ENCODE measurements at places on chromosomes 11 and 22. TPM values are rescaled to one million over a fixed set of nuclear protein-coding genes. Genes with fewer than 3 reads are reported as not detected.

- peak overlapping the region; percentile 72 for H3K27ac ChIP-seq
- peak; percentile 80 for DNase-seq
- H3K27me3 ChIP-seq, result no peaks in the 10 kb centered on the region
- peaks cover 13% of the 10 kb centered on the region for H3K4me1 ChIP-seq
Observed at GRCh38 chr11:133934599-133935550, 21.9 kb downstream of the IGSF9B start.

The BIK gene
- total RNA-seq, result 37.9 TPM

The EMID1 gene
- total RNA-seq, result 2.4 TPM

GRCh38 chr11:125948278-125949051, 2.6 kb downstream of the VSIG10L2 start:
- H3K27ac ChIP-seq, result no peak overlapping the region
- no peak overlapping the region for H3K4me3 ChIP-seq
- H3K27me3 ChIP-seq, result peaks cover 12% of the 10 kb centered on the region
- DNase-seq, result no peak
- H3K36me3 ChIP-seq, result no peaks in the 10 kb centered on the region

The OR52I2 gene
- total RNA-seq, result not detected

GRCh38 chr11:39011797-39012196, 2413.8 kb upstream of the RAG2 start:
- H3K36me3 ChIP-seq, result no peaks in the 10 kb centered on the region
- no peak overlapping the region for H3K4me3 ChIP-seq
- no peak for DNase-seq
- no peak overlapping the region for H3K27ac ChIP-seq
- H3K4me1 ChIP-seq, result no peaks in the 10 kb centered on the region

GRCh38 chr22:19840955-19841640, 13.6 kb downstream of the GNB1L start:
- H3K4me1 ChIP-seq, result peaks cover 30% of the 10 kb centered on the region
- no peak overlapping the region for H3K27ac ChIP-seq
- H3K4me3 ChIP-seq, result no peak overlapping the region
- no peaks in the 10 kb centered on the region for H3K27me3 ChIP-seq
- peaks cover 13% of the 10 kb centered on the region for H3K36me3 ChIP-seq

GRCh38 chr11:96097844-96098421, 174.0 kb upstream of the MTMR2 start:
- peak overlapping the region; percentile 54 for H3K4me3 ChIP-seq
- peaks cover 45% of the 10 kb centered on the region for H3K4me1 ChIP-seq
- H3K36me3 ChIP-seq, result peaks cover 20% of the 10 kb centered on the region
- H3K27me3 ChIP-seq, result no peaks in the 10 kb centered on the region
- H3K27ac ChIP-seq, result peak overlapping the region; percentile 90

The RDX gene
- total RNA-seq, result 71.8 TPM

- H3K27me3 ChIP-seq, result no peaks in the 10 kb centered on the region
- DNase-seq, result no peak
- peaks cover 19% of the 10 kb centered on the region for H3K4me1 ChIP-seq
- H3K4me3 ChIP-seq, result no peak overlapping the region
- no peaks in the 10 kb centered on the region for H3K36me3 ChIP-seq
Observed at GRCh38 chr11:118841469-118842242, 42.0 kb upstream of the CXCR5 start.

- no peak overlapping the region for H3K4me3 ChIP-seq
- H3K27me3 ChIP-seq, result peaks cover 34% of the 10 kb centered on the region
- no peak for DNase-seq
- no peak overlapping the region for H3K27ac ChIP-seq
- H3K4me1 ChIP-seq, result no peaks in the 10 kb centered on the region
Observed at GRCh38 chr11:134514354-134514951, 102.4 kb upstream of the B3GAT1 start.

DNA sequence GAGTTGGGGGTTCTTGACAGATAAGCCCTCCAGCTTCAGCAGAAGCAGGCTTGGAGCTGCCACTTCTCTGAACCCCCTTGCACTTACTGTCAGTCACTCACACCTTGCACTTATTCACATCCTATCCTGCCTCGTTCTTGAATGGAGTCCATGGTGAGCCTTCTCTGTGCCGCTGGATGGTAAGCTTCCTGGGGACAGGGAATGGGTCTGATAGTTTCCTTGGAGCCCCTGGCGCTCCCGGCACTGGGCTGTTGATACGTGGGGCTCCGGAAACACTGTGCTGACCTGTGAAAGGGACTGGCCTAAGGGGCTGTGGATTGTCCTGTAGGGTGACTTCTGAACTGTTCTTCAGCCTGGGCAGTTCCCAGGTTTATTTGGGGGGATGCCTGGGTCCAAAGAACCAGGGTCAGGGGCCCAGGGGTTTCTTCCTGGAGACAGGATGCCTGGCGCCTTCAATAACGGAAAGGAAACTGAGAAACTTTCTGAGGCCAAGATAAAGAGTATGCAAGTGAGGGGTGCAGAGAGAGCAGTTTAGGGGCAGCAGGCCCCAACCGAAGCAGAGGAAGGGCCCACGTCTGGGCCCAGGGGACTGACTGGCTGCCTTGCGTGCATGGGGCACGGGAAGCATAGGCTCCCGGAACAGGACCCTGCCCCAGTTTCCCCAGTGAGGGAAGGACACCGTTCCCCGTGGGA, 709 bp upstream of the ST3GAL4 start:
- H3K4me3 ChIP-seq, result peak overlapping the region; percentile 89
- no peaks in the 10 kb centered on the region for H3K27me3 ChIP-seq
- H3K4me1 ChIP-seq, result peaks cover 24% of the 10 kb centered on the region
- peaks cover 30% of the 10 kb centered on the region for H3K36me3 ChIP-seq

- peaks cover 4% of the 10 kb centered on the region for H3K36me3 ChIP-seq
- H3K27me3 ChIP-seq, result peaks cover 89% of the 10 kb centered on the region
- no peak overlapping the region for H3K4me3 ChIP-seq
- H3K27ac ChIP-seq, result no peak overlapping the region
- DNase-seq, result no peak
Observed at GRCh38 chr11:75236062-75236461, 4.5 kb upstream of the TPBGL start.

- no peaks in the 10 kb centered on the region for H3K27me3 ChIP-seq
- DNase-seq, result no peak
- no peak overlapping the region for H3K4me3 ChIP-seq
- H3K4me1 ChIP-seq, result no peaks in the 10 kb centered on the region
- no peak overlapping the region for H3K27ac ChIP-seq
Observed at GRCh38 chr11:126231725-126232459, 20.3 kb downstream of the FAM118B start.

DNA sequence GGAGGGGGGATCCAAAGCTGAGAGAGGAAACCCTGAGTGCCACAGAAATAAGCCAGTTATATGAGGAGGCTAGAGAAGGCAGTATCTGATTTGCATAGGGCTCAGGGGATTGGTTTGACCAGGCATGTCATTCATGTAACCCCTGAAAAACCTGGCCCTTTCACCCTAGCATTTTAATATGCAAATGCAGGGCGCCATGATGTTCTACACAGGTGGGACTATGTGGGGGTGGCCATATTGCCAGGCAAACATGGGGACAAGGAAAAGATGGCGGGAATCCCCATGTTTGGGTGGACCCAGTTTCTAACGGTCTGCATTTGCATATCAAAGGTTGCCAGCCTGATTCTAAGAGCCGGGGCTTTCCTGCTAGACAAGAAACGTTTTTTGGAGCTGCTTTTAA, 27.2 kb downstream of the CSF2RB start:
- H3K27me3 ChIP-seq, result peaks cover 98% of the 10 kb centered on the region
- no peak overlapping the region for H3K27ac ChIP-seq
- no peaks in the 10 kb centered on the region for H3K4me1 ChIP-seq
- H3K4me3 ChIP-seq, result no peak overlapping the region
- no peak for DNase-seq

DNA sequence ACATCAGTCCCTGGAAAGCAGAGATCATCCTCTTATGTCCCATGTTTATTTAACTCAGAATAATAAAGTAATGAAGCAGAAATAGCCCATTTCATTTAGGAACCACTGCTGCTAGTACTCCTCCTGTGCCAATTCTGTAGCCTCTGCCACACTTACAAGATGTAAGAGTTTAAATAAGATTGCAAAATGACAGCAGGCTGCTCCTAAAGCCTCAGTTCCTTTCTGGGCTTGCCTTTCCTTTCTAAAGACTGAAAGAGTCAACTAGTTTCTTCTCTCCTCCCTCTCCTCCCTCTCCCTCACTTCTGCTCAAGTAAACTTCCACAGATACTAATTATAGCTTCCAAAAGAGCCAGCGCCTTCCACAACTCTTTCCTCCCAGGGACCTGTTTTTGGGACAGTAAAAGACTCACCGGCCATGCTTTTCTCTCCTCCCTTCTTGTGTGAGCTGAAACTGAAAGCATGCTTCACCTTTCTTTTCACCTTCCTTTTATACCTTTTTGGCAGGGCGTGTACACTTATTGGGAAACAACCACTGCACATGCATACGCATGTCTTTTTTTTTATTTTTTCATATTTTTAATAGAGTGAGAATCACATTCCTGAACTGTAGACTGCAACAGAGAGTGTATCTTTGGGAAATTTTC, 26.1 kb upstream of the CARD16 start:
- DNase-seq, result no peak
- H3K27me3 ChIP-seq, result no peaks in the 10 kb centered on the region
- no peaks in the 10 kb centered on the region for H3K4me1 ChIP-seq
- H3K27ac ChIP-seq, result no peak overlapping the region
- no peak overlapping the region for H3K4me3 ChIP-seq
